ENCODE measurements at places on chromosomes 7 and 10.
A peak's percentile ranks its signal among the peaks of the same experiment; 100 is the strongest.

DNA sequence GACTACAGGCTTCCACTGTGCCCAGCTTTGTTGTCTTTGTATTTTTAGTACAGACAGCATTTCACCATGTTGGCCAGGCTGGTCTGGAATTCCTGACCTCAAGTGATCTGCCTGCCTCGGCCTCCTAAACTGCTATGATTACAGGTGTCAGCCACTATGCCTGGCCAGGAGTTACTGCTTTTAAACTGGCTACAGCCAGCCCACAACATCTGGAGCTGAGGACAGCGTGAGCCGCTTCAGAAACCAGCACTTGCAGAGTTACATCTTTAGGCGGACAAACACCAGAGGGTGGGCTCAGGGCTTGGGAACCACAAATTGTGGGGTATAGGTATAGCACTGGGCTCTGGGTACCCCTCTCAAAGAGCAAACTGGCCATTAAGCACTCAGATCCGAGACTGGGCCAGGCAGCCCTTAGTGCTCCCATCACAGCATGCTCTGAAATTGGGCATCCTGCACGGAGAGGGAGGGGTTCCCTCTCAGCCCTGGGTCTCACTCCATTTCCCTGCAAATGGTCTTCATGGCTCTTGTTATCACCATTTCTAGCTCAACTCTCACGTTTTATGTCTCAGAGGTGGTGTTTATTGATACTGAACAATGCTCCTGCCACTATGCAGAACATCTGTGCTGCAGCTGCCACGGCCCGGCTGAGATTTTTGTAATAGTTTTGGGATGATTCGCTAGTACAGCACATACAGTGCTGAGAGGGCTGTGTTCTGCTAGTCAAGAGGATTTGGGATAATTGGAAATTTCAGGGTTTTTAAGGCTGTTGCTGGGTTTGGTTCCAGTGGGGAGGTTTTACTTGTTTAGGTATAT is 146.4 kb upstream of the LYZL2 start:
- H3K27ac ChIP-seq = no peak overlapping the region
- H3K4me1 ChIP-seq = no peaks in the 10 kb centered on the region
- peaks cover 15% of the 10 kb centered on the region for H3K27me3 ChIP-seq
- no peak overlapping the region for H3K4me3 ChIP-seq

DNA sequence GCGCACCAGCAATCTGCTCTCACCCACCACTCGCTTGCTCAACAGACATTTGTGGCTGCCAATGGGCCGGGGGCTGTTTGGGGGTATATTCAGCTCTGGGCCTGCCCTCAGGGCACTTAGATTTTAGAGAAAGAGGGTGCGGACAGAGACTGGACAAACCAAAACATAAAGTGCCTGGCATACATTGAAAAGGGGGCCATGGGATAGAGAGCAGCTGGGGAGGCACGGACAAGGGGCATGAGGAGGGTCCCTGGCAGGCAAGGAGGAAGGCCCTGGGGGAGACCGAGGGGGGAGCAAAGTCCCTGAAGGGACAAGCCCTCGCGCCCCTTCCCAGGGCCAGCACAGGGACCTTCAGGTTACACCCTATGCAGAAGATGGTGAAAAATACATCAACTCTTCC is 43.5 kb downstream of the CLRN3 start:
- H3K4me3 ChIP-seq = no peak overlapping the region
- DNase-seq = no peak
- peaks cover 3% of the 10 kb centered on the region for H3K27me3 ChIP-seq
- no peak overlapping the region for H3K27ac ChIP-seq

GRCh38 chr10:52252307-52252706 is 61.8 kb upstream of the DKK1 start:
- H3K4me1 ChIP-seq = no peaks in the 10 kb centered on the region
- DNase-seq = no peak
- H3K4me3 ChIP-seq = no peak overlapping the region
- peaks cover 1% of the 10 kb centered on the region for H3K27me3 ChIP-seq

GRCh38 chr7:113875224-113875623 is 43.6 kb downstream of the PPP1R3A start:
- DNase-seq = no peak
- no peaks in the 10 kb centered on the region for H3K27me3 ChIP-seq
- no peaks in the 10 kb centered on the region for H3K36me3 ChIP-seq
- no peak overlapping the region for H3K4me3 ChIP-seq
- no peaks in the 10 kb centered on the region for H3K4me1 ChIP-seq
- no peak overlapping the region for H3K27ac ChIP-seq

GRCh38 chr10:72257051-72257892 is 16.5 kb upstream of the DDIT4 start:
- peak overlapping the region; percentile 74 for H3K4me3 ChIP-seq
- H3K4me1 ChIP-seq = peaks cover 51% of the 10 kb centered on the region
- no peaks in the 10 kb centered on the region for H3K36me3 ChIP-seq
- H3K27me3 ChIP-seq = no peaks in the 10 kb centered on the region
- peak; percentile 31 for DNase-seq

DNA sequence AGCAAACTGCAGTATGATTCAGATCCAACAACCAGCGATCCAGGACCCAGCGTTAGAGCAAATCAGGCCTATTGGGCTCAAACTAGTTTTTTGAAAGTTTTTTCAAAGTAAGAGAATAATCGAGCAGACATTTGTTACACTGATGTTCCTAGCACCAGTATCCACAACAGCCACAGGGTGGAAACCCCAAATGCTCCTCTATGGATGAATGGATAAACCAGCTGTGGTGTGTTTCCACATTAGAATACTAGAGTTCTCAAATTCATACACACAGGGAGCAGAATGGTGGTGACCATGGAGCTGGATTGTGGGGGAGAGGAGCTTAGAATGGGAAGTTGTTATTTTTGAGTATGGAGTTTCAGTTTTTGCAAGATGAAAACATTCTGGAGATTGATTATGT is 60.7 kb downstream of the PDIA4 start:
- H3K27ac ChIP-seq = no peak overlapping the region
- no peak for DNase-seq
- peaks cover 5% of the 10 kb centered on the region for H3K27me3 ChIP-seq

DNA sequence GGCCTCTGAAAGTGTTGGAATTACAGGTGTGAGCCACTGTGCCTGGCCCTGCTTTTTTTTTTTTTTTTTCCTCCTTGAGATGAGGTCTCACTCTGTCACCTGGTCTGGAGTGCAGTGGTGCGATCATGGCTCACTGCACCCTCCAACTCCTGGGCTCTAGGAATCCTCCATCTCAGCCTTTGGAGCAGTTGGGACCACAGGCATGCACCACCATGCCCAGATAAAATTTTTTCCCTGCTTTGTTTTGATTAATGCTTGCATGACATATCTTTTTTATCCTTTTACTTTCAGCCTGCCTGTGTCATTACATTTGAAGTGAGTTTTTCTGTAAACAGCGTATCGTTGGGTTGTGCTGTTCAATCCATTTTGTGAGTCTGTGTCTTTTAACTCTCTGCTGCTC is 97.0 kb downstream of the ANKRD61 start:
- no peaks in the 10 kb centered on the region for H3K27me3 ChIP-seq
- no peak overlapping the region for H3K4me3 ChIP-seq
- DNase-seq = no peak
- H3K4me1 ChIP-seq = peaks cover 3% of the 10 kb centered on the region
- no peak overlapping the region for H3K27ac ChIP-seq

- no peak overlapping the region for H3K27ac ChIP-seq
- DNase-seq = no peak
- H3K4me1 ChIP-seq = no peaks in the 10 kb centered on the region
- no peaks in the 10 kb centered on the region for H3K36me3 ChIP-seq
These were observed 1.2 kb downstream of the IGFBP1 start for GRCh38 chr7:45889367-45890067.

- no peaks in the 10 kb centered on the region for H3K36me3 ChIP-seq
- DNase-seq = no peak
- H3K27ac ChIP-seq = no peak overlapping the region
- no peak overlapping the region for H3K4me3 ChIP-seq
- no peaks in the 10 kb centered on the region for H3K4me1 ChIP-seq
These were observed 417.6 kb downstream of the GLRX3 start for GRCh38 chr10:130553826-130554225.

All from memory B cell (primary cell).